ENCODE measurements at places on chromosomes 12 and 14.

GRCh38 chr14:66056926-66057552 lies 429.1 kb upstream of the CCDC196 start:
- DNase-seq, result no peak

- no peak for DNase-seq
Observed at GRCh38 chr12:111189792-111190191, 179.1 kb downstream of the PHETA1 start.

GRCh38 chr14:32757568-32757967 lies 181.1 kb upstream of the NPAS3 start:
- DNase-seq, result no peak

- no peak for DNase-seq
Observed at GRCh38 chr14:43475757-43476156, 1031.3 kb downstream of the FSCB start.

GRCh38 chr12:128250096-128250495 lies 16.9 kb upstream of the TMEM132C start:
- DNase-seq, result no peak

DNA sequence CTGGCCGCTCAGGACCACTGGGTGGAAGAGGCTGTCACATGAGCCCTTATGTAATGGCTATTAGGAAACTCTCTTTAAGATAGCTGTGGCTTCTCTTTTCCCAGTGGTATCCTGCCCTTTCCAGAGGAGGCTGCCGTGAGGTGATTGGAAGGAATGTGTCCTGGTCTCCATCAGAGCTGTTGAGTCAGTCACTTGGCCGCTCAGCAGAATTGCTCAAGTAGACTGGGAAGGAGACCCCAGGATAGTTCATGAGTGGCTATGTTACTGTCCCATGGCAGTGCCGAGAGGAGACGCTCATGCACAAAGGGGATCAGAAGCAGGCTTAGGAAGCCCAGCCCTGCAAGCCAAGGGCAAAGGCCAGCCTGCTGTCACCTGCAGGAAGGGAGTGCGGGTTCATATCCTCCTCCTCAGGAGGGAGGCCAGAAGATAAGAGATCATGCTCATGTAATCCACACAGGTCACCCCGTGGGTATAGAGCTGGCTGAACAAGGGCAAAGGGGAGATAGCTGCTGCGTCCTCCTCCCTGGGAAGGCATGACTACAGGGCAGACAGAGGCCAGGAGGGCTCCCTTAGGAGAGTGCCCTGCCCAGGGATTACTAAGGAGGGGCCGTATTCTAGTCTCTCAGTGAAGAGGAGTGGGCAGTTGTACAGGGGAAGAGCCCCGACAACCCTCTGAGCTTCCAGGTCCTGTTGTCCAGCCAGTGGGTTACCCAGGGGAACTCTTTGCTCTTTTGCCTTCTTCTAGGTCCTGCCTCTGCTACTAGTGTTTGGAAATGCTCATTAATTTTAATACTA lies 137.0 kb upstream of the MAX start:
- no peak for DNase-seq

- no peak for DNase-seq
Observed at GRCh38 chr12:103799504-103799856, 41.6 kb downstream of the NT5DC3 start.

GRCh38 chr14:56490379-56490778 lies 89.2 kb upstream of the TMEM260 start:
- DNase-seq, result no peak

DNA sequence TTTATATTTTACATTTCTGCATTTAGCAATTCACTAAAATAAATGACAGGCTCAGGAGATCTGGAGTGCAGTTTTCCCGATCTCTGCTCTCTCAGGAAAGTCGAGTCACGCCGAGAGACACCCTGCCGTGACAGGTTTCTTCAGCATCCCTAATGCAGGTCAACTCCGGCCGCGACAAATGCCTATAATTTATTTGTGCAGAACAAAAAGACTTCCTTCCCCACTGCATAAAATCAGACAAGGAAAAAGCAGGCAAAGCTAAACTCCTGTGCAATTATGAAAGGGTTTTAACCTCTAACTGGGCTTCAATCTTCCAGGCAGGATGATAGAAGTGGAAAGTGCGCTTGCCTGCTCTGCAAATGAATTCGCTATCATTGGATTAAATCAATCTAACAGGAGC lies 28.1 kb downstream of the SPRING1 start:
- DNase-seq, result no peak

- no peak for DNase-seq
Observed at GRCh38 chr14:52458721-52459085, 93.6 kb downstream of the TXNDC16 start.

- no peak for DNase-seq
Observed at GRCh38 chr14:72305561-72305960, 373.3 kb downstream of the RGS6 start.

DNA sequence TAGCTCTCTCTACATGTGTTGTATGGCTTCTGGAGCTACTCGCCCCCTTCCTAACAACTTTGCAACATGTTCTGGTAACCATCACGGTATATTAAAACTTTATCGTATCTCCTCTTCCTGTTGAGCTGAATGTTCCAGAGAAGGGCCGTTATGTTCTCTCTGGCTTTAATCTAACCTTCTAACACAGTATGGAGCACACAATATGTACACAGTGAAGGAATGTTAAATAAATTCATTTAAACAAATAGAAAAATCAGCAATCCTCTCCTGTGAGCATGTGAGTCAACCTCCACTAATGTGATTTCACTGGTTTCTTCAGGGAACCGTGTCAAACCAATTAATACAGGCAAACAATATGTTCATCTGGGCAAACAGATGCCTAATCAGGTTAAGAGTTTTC lies 319.5 kb upstream of the OR4E1 start:
- DNase-seq, result no peak

DNA sequence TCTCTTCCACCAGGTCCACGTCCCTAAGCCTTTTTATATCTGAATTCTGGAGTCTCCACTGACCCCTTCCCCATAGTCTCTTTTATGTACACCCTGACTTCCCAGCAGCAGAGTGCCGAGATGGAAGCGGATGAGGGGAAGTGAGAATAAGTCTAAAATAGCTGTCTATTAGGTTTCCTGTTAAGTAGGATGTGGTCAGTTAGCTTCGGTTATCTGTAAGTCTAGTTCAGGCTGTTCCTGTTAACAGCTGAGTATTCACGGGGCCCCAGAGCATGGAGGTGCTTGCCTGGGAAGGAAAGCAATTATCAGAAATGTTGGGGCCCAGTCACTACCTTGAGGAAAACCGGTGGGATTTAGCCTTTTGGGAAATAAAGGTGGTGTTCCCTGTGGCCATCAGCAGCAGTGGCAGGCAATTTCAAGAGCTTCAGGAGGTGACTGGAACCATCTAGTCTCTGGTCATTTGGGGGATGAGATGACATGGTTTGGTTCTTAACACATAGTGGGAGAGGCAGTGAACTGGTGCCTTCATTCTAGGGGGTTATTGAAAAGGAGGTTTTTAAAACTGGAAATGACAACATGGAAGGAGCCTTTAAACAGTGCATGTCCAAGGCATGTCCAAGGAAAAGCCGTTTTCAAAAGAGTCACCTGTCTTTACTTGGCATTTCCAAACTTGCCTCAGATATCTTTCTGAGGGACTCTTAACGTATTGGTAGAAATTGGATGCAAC lies 21.8 kb downstream of the CHST11 start:
- DNase-seq, result no peak

GRCh38 chr12:90441431-90441830 lies 513.5 kb downstream of the CCER1 start:
- no peak for DNase-seq
